ENCODE measurements at places on chromosomes 1 and 21.
A peak's percentile ranks its signal among the peaks of the same experiment; 100 is the strongest.

DNA sequence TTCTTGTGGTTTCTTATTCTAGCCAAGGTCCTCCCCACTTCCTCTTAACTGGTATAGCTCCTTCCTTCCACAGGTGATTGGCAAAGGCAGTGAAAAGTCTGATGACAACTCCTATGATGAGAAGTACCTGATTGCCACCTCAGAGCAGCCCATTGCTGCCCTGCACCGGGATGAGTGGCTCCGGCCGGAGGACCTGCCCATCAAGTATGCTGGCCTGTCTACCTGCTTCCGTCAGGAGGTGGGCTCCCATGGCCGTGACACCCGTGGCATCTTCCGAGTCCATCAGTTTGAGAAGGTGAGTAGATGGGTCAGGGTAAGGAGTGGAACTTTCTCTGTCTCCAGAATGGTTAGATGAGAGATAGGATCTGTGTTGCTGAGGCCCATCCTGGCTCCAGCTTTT is 14.2 kb upstream of the CELSR2 start:
- no peak for DNase-seq

DNA sequence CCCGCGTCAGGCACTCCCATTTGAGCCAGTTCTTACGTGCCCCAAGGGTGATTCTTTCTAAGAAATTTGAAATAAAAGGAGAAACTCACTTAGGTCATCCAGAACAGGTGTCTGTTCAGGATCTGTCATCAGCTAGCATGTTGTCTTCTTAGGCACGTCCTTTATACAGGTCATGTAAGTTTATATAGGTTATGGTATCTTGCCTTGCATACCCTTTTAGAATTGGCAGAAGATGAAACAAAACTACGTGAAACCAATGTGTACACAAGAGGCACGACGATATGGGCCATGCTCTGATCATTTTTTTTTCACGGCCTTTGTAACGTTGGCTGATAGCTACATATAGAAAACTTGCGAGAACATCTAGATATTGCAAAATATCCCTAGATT is 579 bp upstream of the GTF2B start:
- no peak for DNase-seq

GRCh38 chr1:32099426-32099825 is 8.4 kb upstream of the KPNA6 start:
- no peak for DNase-seq

DNA sequence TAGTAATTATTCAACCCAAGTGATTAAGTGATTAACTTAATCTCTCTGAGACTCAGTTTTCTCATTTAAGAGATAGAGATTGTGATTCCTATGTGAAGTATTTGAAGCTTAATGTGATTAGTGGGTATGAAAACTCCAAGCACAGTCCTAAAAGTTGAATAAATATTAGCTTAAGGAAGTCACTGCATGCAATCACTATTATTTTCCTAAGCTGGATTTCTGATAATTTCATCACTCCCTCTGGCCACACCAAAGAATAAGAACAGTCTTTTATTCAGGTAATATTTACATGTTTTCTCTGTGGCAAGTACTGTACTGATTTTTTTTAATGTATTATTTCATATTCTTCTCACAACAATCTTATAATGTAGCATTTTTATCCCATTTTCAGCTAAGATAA is 31.1 kb downstream of the CD55 start:
- DNase-seq = no peak

- peak; percentile 50 for DNase-seq
Measured at GRCh38 chr1:6347641-6348487, 45.7 kb downstream of the ACOT7 start.

- DNase-seq = no peak
Measured at GRCh38 chr1:111542187-111542586, 38.8 kb upstream of the ADORA3 start.

DNA sequence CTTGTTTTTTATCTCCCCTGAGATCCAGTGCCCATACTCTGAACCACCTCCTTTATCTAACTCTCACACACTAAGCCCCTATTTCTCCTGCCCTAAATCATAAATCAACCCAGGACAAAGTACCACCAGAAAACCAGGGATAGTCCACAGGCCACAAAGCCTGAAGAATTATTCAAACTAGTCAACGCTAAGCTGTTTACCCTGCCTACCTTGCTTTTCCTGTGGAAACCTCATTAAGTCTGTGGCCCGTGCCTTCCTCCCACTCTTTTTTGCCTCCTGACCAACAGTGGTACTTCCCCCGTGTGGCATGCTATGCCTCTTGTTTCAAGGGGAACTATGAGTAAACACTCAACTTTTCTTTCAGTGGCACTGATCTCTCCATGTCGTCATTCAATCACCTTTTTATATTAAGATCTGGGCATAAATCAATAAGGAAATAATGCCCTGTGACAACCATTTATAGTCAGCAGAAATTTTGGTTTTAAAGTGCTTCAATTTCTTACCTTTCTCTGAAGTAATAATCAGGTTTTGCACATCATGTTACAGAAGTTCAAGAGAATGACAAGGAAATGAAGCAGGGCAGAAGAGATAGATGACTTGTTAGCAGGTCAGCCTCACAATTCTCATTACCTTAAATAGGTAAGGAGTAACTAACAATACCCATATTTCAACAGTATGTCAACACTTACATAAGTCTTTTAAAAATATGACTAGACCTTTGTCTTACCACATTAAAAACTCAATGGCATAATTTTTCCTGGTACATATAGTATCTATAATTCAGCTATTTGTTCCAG is 32.1 kb downstream of the EYA3 start:
- DNase-seq = peak; percentile 47

- DNase-seq = no peak
Measured at GRCh38 chr1:158084336-158084735, 90.9 kb downstream of the KIRREL1 start.

DNA sequence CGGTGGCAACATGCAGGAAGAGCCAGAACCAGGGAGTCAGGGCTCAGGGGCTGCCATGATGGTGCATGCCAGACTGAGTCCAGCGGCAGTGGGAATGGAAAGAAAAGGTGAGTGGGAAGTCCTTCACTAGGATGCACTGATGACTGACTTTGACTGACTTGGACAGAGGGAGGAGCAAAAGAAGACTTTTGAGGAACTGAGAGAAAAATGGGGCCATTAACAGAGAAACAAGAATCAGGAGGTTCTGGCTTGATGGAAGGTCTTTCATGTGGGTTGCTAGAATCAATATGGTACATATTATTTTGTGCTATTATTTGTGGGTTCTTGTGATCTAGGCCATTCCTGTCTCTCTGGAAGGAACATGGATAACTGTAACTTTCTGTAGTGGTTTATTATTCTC is 454.6 kb upstream of the PROX1 start:
- no peak for DNase-seq

GRCh38 chr1:194331758-194332157 is 1145.3 kb upstream of the B3GALT2 start:
- DNase-seq = no peak

GRCh38 chr21:15400905-15401304 is 328.9 kb upstream of the USP25 start:
- no peak for DNase-seq

GRCh38 chr1:84406346-84406861 is 8.1 kb downstream of the DNASE2B start:
- no peak for DNase-seq

DNA sequence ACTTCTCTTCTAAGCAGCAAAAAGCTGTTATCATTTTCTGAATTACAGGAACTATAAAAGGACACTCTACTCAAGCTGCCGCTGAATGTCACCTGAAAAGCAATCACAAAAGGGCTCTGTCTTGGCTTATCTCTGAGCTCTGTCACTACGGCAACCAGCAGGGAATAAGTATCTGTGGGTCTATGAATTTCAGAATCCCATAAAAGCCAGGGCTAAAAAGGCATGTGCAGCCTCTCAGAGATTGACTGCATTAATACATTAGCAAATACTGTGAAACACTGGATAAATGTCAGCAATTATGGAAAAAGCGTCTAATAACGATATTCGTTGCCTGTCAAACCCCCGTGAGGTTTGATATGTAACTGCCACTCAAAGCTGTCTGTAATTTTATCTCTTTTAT is 210.2 kb upstream of the DMRTA2 start:
- no peak for DNase-seq

DNA sequence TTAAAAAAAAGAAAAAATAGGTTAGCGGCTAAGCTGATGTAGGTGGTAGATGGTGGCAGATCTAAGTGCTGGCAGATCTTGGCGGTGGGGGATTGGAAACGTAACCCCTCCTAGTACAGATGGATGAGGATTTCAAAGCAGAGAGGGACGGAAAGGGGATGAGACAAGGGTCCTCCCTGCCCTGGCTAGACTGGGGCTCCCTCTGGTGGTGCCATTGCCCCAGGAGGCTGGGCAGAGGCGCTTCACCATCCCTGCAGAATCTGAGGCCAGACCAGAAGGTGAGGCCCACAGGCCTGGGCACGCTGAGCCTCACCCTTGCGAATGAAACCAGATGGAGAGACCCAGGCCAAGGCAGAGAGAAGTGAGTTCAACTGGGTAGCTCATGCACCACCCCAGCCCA is 7.0 kb upstream of the PLEKHA6 start:
- DNase-seq = no peak

GRCh38 chr1:248288391-248288790 is 10.6 kb upstream of the OR2T33 start:
- DNase-seq = no peak

GRCh38 chr1:218837051-218837450 is 336.6 kb upstream of the LYPLAL1 start:
- no peak for DNase-seq

DNA sequence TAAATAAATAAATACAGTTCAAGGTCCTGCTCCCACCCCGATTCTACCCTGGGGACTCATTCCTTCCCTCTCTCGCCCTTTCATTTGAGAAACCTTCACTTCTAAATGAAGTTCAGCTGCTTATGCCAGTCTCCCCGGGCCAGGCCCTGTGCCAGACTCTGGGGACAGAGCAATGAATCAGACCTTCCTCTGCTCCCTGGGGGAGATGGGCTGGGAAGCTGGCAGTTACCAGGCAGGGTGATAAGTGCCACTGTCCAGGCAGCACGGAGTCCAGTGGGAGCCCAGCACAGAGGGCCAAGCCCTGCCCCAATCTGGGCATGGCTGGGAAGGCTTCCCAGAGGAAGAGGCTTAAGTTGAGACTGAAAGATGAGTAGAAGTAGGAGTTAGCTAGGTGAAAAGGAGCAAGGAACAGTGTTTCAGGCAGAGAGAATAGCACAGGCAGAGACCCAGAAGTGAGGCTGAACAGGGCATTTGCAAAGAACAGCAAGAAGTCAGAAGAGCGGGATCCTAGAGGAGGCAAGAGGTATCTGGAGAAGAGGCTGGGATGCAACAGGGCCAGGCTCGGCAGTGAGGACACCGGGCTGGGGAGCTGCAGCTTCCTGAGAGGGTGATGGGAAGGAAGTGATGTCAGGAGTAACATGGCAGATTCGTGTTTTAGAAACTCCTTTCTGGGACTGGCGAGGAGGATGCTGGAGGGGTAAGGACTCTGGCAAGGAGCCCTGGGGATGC is 13.5 kb downstream of the KCNQ4 start:
- no peak for DNase-seq

DNA sequence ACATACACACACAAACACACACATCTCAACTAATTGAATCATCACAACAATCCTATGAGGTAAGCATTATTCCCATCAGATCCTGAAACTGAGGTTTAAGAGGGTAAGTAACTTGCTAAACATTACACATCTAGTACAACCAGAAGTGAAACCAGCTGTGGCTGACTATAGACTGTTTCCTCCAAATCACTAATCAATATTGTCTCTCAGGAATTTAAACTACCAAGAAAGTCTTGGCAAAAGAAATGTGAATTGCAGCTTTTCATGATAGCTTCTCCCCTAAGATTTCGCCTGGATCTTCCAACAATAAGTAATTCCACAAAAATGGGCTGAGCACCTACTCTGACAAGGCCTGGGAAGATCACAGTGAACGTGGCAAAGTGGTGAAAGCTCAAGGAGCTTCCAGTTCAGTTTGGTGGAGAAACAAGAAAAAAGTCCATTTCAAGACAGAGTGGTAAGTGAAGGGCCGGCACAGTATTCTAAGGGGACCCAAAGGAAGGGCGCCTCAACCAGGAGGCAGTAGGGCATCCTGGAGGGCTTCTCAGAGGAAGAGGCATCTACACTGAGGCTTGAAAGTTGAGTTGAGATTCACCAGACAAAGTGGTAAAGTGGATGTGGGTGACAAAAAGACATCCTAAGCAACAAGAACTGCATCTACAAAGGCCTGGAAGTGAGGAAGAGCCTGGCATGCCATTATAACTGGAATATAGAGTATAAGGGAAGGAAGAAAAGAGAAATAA is 22.1 kb downstream of the LRRC52 start:
- no peak for DNase-seq

GRCh38 chr1:202656057-202656456 is 54.2 kb downstream of the SYT2 start:
- DNase-seq = no peak

GRCh38 chr21:37208056-37208721 is 58.9 kb downstream of the VPS26C start:
- DNase-seq = no peak

GRCh38 chr1:168482106-168482505 is 61.7 kb downstream of the XCL2 start:
- DNase-seq = no peak

DNA sequence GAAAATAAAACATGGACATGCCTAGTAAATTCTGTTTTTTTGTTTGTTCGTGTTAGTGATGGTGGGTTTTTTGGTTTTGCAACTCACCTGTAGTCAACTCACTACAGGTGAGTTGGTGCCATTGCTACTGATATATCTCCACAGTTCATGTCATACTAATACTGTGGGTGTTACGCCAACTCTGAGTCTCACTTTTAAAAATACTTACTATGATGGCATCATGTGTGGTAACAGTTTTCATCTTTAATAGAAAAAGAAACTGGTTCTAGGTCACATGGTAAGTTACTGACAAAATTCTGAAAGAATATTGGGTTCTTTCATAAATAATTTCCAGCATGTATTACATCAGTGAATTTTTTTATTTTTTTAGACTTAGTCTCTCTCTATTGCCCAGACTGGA is 38.0 kb downstream of the TSNAX start:
- DNase-seq = no peak

GRCh38 chr1:153386500-153386901 is 4.4 kb downstream of the S100A8 start:
- no peak for DNase-seq

- DNase-seq = no peak
Measured at GRCh38 chr1:246613096-246613758, 47.0 kb downstream of the CNST start.

DNA sequence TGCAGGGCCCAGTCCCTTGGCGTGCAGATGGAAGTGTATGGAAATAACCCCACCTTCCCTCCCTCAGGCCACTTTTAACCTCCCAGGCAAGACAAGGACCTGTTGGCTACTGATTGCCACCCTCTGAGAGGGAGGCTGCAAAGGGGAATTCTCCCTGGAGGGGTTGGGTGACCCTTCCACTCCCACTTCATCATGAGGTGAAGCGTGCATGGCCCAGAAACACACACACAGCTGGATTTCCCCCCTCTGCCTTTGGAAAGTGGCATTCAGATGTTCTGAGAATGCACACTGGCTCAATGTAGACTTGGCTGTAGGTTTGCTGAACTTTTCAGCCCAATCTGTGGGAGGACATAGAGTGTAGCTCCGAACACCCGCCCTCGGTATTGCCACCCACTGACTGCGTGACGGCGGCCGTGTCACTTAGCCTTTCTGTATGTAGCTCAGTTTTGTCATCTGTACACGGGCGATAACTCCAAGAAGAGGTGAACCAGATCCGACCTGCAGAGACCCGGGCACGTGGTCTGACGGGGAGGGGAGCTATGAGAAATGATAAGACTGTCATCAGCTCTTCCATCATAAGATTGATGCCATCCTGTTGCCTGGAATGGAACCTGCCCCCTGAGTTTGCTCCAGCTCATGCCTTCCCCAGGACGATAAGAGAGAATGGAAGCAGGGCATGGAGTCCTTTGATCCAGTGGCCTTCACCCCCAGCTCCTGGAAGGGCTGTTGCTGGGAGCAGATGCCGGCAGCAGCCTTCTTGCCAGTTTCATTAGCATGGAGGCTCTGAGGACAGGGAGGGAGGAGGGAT is 19.3 kb downstream of the MIIP start:
- no peak for DNase-seq
